Skin of body (tissue), 3 donors: ENCODE measurements at places on chromosomes 7 and 10. TPM values are rescaled to one million over a fixed set of nuclear protein-coding genes. Genes with fewer than 3 reads are reported as not detected.

Gene ASB10
- total RNA-seq: 0.69 TPM

DNA sequence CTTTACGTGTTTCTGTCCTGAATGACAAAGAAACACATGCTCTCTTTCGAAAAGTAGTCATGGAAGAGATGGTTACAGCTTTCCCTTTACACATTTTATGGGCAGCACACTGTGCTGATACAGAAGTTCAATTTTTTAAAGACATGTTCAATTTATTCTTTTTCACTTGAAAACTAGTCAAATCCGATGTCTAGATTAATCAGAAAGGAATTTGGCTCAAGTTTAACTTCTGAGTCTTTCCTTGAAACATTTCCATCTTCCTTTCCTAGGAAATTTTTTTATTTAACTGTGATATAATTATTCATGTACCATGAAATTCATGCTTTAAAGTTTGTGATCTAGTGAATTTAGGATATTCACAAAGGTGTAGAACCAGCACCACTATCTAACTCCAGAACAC is 360.1 kb downstream of the TNS3 start:
- peak; percentile 46 for DNase-seq

GRCh38 chr10:118569241-118569881 is 26.1 kb downstream of the PRLHR start:
- no peak for DNase-seq

GRCh38 chr10:76009531-76009930 is 578.1 kb downstream of the LRMDA start:
- DNase-seq: no peak

- no peak for DNase-seq
Observed at GRCh38 chr7:6636741-6637543, at the start of gene ZNF316. Gene ZNF316, plus strand, starts transcription at chr7:6637318. Its CDS starts 5,092 bp downstream, at chr7:6642410.

DNA sequence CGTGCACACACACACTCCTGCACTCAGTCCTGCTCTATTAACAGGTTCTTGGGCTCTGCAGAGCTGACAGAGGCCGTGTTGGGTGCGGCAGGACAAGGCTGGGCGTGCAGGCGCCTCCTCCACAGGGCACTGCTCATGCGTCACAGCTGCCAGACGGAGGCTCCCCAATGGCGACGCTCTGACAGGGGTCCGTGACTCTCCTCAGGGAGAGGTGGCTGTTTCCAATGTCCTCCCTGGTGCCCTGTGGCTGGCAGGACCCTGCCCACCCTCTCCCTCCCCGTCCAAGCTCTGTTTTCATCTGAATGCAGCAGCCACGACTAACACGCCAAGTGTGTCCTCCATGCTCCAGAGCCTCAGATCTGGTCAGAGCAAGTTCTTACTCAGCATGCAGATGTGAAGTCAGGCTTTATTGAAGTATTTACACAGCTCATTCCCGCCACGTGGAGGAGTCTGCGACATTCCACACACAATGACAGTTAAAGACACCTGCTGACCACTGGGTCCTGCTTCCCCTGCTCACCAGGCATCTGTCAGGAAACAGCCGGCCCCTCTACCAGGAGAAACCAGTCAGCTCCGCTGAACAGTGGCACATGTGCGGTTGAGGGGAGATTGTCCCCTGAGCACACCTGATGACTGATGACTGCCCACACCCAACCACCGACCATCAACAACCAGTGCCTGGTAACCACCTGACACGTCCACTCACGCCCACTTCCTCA is 116.7 kb downstream of the VIPR2 start:
- DNase-seq: no peak

GRCh38 chr10:22606164-22606614 is 108.2 kb downstream of the PIP4K2A start:
- DNase-seq: no peak

Gene VAX1
- total RNA-seq: not detected

DNA sequence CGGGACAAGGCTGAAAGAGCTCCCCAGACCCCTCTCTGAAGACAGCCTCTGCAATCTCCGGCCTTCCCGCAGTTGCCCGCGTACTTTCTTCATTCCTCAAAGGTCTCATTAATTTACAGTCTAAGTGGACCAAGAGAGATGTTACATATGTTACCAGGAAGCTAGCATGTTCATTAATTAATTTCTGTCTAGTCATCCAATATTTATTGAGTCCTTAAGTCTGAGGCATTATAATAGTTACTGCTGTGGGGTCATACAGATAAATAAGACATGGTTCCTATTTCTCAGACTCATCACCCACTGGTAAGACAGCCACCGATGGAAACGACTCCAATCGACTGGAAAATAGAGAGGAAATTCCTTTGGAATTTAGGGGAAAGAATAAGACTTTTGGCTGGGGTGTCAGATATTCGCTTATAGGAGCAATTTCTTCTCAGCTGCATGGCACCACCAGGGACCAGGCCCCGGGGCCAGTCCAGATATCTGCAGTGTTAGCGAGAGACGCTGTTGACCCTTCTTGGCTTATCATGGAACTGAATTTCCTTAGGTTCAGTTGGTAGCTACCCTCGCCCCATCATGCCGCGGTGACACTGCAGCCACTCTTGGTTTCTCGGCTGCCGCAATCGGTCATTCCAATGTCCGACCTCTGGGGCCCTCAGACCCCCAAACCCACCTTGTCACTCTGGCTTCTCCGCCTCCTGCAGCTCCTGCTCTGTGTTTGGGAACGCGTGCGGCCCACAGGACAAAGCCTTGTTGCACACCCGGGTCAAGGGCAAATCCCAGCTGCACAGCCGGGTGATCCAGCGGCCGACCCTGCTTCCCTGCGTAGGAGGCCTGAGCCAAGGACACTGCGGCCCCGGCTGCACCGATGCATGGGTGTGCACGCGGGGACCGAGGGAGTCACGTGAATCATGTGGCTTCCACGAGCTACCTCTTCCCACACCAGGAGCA is 383.2 kb downstream of the DNAJB6 start:
- no peak for DNase-seq

DNA sequence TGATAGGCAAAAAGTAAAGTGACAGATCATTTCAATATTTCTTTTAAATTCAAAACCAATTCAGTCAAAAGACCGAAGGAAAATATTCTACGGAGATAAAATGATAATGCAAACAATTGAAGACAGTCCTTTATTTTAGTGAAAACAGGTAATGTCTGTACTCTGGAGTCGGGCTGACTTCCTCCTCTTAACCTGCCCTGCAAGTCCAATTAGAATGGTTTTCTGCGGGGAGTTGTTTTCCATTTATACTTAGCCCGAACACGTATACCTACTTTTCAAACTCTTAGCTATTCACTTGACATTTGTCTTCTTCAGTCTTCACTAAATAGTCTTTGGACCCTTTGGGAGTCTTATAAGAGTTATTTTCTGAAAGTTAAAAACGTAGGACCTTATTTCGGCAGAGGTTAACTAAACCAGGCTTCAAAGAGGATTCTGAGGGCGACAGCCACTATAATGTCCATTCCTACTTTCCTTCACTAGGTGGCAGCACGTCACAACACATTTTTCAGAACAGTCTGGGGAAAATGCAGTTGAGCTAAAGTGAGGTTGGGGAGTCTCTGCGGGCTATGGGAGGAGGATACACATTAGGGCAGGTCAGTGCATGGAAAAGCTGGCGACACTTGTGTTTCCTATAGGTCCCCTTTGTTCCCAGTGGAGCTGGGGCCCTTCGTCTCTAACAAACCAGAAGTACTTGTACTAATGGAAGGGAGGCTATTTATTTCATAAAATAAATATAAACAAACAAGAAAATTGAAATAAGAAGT is 472.0 kb downstream of the KCNMA1 start:
- DNase-seq: peak; percentile 53

GRCh38 chr7:27922907-27923641 is 183.1 kb downstream of the TAX1BP1 start:
- DNase-seq: no peak

DNA sequence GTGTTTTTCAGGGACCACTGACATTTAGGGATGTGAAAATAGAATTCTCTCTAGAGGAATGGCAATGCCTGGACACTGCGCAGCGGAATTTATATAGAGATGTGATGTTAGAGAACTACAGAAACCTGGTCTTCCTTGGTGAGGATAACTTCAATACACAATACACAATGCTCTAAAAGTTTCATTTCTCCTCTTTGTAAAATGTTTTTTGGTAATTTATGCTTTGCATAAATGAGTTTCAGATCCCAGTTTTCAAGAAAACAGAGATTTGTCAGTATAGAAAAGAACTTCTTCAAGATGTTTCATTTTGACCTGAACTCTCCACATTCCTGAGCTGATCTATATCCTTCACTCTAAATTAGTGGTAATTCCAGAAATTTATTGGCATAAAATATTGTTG is 14.2 kb downstream of the ZNF92 start:
- DNase-seq: no peak

DNA sequence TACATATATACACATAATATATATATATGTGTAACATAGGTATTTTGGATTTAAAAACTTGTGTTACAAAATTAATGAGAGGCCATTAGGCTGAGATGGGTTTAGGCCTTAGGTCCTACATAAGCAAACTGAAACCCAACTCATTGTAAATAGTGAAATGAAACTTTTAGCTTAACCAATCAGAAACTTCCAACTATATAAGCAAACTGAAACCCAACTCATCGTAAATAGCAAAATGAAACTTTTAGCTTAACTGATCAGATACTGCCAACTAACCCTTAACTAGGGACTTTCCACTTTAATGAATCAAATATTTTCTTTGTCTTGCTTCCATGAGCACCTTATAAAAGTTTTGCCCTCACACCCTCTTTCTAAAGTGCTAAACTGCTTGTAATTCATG is 17.3 kb upstream of the SAMD9L start:
- no peak for DNase-seq
